Activated CD4-positive, CD25-positive, alpha-beta regulatory T cell (primary cell): ENCODE measurements at places on chromosomes 2 and 18.

GRCh38 chr2:26422947-26423629 lies 21.4 kb downstream of the DRC1 start:
- DNase-seq: no peak

GRCh38 chr2:121897335-121897970 lies 142.0 kb downstream of the TSN start:
- no peak for DNase-seq

DNA sequence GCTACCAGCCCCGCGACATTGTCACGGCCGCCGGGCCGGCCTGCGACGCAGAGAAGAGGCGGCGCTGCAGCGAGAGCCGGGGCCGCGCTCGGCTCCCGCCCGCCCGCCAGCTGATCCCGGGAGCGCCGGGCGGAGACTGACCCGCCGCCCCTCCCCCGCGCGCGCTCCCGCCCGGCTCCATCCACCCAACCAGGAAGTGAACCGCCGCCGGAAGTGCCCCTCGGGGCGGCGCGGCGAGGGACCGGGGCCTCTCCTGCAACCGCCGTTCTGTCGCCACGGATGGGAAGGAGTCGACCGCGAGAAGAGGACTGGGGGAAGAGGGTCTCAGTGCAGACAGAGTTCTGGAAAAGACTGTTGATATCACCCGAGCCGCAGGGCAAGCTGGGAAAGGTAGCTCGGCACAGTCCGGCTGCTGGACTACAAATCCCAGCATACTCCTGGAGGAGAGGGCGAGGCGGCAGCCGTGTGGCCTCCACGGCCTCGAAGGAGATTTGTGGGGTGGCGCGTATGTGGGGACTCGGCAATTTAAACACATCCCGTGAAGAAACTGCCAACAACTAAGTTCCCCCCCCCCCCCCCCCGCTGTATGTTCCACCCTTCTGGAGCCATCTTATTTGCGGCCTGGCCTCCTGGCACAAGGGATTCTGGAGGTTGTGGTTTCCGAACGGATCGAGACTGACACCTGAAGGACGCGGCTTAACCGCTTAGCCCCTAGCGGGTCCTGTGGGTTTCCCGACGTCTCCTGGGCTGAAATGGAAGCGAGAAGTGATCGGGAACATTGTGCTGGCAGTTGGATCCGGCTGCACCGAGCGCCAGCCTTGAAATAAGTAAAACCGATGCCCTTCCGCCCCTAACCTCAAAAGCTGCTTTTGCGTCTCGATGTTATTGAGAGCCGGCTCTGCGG lies at the start of gene AAK1:
Gene AAK1 (minus strand): TSS at position 138 of the 904 bp plus-strand sequence. CDS start 699 bp downstream, outside the sequence.
- peak; percentile 66 for DNase-seq

- DNase-seq: no peak
Measured at GRCh38 chr2:216942465-216942864, 82.6 kb upstream of the TNP1 start.

GRCh38 chr2:14661163-14661562 lies 28.6 kb downstream of the LRATD1 start:
- DNase-seq: no peak

GRCh38 chr2:7355781-7356180 lies 438.6 kb downstream of the RNF144A start:
- no peak for DNase-seq

GRCh38 chr2:44777537-44777936 lies 164.0 kb upstream of the SIX3 start:
- DNase-seq: no peak

DNA sequence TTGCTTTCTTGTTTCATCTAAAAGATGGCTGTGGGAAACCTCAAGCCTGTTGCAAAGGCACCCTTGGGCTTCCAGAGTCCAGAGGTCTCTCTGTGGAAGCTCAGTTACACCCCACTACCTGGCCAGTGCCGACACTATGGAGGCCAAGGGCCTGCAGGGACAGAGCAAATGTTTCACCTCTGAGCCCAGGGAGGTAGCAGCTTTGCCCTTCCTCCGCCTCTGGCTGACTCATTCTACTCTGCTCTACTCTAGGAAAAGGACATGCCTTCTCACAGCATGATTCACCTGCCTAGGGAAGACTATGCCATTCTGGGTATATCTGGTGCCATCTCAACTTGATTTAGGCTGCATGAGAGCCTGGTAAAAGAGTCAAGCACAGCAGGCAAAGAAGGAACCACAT lies 12.2 kb downstream of the MYOM1 start:
- DNase-seq: no peak
